Right renal pelvis (tissue), 4 donors: ENCODE measurements at places on chromosomes 7 and 10. TPM values are rescaled to one million over a fixed set of nuclear protein-coding genes. Genes with fewer than 3 reads are reported as not detected.

Gene CASTOR2
- 4.9 TPM for polyA plus RNA-seq

Gene CALD1
- polyA plus RNA-seq: 267 TPM

Gene WEE2
- 0.32 TPM for polyA plus RNA-seq

Gene NDUFB2
- 163 TPM for polyA plus RNA-seq

Gene TLX1
- 0.08 TPM for polyA plus RNA-seq
